ENCODE measurements at places on chromosomes 5 and 9.

GRCh38 chr9:4842213-4842612 is 49.5 kb downstream of the RCL1 start:
- DNase-seq = no peak

GRCh38 chr5:98989727-98990126 is 60.9 kb upstream of the CHD1 start:
- no peak for DNase-seq

DNA sequence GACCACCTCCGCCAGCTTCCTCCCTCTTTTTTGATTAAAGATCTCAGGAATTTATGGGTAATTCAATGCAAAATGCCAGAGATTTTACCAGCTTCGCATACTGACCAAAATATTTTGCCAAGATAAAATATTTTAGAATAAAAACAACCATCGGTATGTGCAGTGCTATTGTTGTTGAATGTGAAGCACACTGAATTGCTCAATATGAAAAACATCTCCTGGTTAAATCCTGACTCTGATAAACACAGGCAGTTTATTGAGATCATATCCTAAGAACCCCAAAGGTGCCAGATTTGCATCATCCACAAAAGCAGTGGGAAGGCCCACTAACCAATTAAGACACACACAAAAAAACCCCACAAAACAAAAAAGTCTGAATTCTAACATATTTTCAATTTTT is 202.4 kb downstream of the GLIS3 start:
- DNase-seq = no peak

DNA sequence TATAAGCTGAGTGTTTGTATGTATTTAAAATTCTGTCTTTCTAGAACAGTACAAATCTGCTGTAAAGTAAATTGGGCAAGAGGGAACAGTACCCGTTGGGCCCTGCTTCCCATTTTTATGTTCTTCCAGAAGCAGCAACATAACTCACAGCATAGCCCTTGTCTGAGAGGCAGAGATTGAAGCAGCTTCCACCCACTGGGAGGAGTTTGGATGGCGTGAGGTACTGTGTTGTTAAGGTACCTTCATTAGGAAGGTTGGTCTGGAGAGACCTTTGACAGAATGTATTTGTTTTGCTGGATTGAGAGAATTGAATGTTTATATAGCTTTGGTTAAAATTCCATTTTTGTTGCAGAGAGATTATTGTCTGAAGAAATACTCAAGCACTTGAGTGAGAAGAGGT is 24.8 kb downstream of the RAI14 start:
- DNase-seq = no peak

DNA sequence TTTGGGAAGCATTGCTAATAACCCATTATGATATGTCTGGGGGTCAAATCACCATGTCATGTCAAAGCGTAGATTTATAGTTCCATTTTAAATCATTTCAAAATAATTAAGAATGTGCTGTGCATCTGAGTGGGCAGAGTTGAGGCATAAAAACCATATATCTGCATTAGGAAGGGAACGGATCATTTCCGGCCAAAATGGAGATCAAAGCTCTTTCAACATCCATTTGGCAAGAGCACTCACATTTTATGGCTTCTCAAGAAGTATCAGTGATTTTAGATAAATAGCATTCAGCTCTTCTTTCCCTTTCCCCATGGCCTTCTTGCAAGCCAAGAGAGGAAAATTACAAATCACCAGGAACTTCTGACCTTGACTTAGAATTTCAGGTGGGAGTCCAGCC is 89.9 kb downstream of the HSPA4 start:
- no peak for DNase-seq
